CD4-positive, alpha-beta T cell (primary cell): ENCODE measurements at places on chromosomes 1 and 21.

DNA sequence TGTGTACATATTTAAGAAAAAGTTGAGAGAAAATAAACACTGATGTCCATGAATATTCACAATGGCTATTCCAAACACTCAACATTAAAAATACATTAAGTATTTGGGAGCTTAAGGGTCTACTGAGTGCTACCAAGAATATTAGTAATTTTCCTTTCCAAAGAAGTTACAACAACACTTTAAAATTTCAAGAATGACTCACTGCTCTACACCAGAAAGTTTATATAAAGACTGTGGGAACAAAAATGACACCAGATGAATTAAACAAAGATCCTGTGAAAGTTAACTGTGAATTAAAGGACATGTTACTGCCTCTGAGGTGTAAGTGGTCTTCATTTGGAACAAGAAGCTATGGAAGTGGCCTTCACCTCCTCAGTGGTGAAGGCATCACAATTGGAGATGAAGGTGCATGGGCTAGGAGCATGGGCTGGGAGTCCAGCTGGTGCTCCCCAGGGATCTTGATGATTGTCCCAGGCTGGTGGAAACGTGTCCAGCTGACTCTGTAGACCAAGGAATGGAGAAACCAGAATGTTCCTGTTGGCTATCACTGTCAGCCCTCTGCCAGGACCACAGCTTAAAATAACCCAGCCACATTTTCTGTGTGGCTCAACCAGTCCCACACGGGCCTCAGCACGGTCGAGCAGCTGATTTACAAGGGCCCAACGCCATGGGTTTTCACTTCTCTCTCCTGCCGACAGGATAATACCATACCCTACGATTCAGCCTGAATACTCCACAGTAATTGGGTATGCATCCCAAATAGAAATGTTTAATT is 28.8 kb downstream of the TAF5L start:
- no peak for DNase-seq

- no peak for DNase-seq
Observed at GRCh38 chr1:80566123-80566522, 1234.6 kb upstream of the ADGRL2 start.

GRCh38 chr1:232868793-232869491 is 63.7 kb downstream of the MAP10 start:
- DNase-seq: no peak

- peak; percentile 46 for DNase-seq
Observed at GRCh38 chr1:180178511-180179161, 24.0 kb downstream of the QSOX1 start.

DNA sequence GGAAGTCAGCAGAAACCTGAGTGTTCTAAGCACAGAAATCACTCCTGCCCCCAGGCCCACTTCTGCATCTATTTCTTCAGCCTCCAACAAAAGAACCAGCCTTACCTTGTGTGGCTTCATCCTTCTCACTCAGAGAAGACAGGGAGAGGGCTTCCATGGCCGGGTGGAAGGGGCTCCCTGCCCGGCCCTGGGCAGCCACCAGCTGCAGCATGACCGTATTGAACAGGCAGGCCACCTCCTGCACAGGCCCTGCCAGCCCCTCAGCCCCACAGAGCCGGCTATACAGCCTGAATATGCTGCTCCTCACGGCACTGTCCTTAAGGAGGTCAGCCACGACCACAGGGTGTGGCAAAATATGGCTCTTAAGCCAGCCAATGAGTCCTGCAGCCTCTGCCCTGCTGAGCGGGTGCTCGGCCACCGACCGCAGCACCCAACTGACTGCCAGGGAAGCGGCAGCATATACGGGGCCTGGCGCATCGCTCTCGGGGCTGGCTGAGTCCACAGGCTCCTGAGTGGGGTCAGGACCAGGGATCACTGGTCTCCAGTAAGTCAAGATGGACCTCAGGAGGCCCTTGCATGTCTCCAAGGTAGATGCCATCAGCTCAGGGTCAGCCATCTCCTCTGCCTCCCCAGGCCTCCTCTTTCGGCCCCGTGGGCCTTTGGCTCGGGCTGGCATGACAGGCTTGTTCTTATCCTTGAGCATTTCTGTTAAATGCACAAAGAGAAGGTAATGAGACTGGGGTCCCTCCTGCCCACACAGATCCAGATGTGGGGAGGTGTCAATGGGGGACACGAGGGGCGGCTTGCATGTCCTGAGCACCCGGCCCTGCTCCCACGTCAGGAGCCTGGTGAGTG is 17.9 kb downstream of the MRAP start:
- DNase-seq: no peak

GRCh38 chr1:112748396-112748795 is 33.3 kb upstream of the PPM1J start:
- no peak for DNase-seq

- no peak for DNase-seq
Observed at GRCh38 chr1:39269349-39269748, 64.9 kb downstream of the MACF1 start.

- DNase-seq: no peak
Observed at GRCh38 chr1:67257173-67257535, 50.5 kb upstream of the IL12RB2 start.

DNA sequence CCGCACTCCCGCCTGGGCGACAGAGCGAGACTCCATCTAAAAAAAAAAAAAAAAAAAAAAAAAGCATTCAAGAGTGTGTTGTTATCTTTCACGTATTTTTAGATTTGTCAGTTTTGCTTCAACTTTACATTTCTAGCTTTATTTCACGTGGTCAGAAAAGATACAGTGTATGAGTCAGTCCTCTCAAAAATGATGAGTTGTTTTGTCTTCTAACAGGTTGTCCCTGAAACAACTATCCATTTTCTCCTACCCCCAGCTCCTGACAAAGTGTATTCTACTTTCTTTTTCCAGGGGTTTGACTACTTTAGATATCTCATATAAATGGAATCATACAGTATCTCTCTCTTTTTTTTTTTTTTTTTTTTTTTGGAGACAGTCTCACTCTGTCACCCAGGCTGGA is 5.5 kb upstream of the ZNF695 start:
- no peak for DNase-seq

- DNase-seq: no peak
Observed at GRCh38 chr1:5740450-5740849, 251.8 kb downstream of the NPHP4 start.

DNA sequence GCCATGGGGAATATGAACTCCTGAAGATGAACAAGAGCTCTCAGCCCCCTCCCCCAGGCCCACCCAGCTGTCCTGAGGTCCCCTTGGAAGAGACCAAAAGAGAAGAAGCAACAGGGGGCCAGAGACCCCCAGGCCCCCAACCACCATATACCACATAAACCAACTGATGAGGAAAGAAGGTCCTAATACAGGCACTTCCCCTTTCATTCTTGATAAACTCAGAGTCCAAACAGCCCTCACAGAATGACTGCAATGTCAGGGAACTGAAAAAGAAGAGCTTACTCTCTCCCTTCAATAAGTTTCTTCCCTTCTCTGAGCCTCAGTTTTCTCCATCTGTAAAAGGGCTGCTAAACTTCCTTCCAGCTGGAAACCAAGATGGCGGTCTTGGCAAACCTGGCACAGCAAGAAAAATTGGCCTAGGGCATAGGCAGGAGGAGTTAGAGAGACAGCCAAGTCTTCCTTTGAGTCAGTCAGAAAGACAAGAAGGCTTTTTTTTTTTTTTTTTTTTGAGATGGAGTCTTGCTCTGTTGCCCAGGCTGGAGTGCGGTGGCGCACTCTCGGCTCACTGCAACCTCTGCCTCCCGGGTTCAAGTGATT is 90.5 kb downstream of the VWA5B1 start:
- DNase-seq: no peak

GRCh38 chr1:28927266-28927647 is 12.9 kb downstream of the EPB41 start:
- no peak for DNase-seq

GRCh38 chr1:228087771-228088251 is 5.3 kb downstream of the ARF1 start:
- DNase-seq: no peak

DNA sequence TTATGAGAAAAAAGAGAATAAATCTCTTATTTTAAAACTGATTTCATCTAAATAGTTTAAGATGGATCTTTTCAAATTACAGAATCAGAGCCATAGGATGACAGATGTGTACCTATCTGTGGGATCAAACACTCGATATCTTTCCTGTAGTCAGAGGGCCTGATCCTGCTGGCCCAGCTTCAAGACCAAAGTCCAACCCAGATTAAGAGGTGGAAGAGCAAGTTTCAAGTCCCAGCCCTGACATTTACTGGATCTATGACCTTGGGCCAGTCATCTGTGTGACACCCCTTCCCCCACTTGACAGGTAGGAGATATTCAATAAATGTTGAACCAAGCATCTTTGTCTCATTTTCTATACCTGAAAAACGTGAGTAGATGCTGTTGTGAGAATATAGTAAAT is 140.7 kb downstream of the FAM78B start:
- no peak for DNase-seq

DNA sequence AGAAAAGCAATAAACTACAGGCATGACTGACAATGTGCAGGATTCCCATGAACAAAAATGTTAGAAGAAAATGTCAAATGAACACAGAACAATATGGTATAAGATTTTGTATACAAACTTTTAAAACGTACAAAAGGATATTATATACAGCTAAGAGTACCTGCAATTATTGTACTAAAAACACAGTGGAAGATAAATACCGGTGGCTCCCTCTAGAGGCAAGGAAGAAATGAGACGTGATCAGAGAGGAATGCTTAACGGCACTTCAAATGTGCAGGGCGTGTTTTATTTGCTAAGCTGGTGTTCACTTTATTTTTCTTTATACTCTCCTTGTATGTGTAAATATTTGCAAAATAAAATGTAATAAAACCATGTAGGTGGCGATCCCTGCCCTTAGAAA is 191.8 kb upstream of the SAMSN1 start:
- peak; percentile 31 for DNase-seq

DNA sequence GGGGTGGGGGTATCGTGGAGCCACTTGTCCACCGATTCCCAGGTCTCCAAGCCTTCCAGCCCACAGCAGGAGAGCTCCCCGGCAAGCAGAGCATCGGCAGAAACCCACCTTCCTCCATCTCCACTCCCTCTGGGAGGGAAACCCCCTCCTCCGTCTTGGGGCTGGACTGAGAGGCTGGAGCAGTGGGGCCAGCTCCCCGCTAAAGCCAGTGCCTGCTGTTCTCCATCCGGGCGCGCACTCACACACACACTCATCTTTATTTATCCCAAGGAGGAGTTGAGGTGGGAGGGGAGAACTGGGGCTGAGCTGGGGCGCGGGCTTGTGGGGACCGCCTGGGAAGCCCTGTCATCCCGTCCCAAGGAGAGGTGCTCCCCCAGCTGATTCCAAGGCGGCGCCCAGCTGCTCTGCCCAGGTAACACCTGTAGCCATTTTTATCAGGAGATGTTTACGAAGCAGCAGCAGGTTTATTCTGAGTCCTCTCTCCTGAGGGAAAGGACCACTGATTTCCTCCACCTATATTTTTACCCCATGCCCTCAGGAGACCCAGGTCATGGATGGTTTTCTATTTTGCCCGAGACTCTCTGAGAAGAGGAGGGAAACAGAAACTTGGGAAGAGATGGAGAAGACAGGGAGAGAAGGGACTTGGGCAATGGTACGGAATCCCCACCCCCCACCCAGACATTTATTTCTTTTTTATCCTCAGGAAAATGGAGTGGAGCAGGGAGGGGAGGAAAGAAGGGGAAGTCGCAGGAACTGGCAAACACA is 2.1 kb downstream of the KCNN3 start:
- DNase-seq: no peak
